ENCODE measurements at places on chromosomes 7 and 10. TPM values are rescaled to one million over a fixed set of nuclear protein-coding genes. Genes with fewer than 3 reads are reported as not detected.

The CASD1 gene
- 26.6 TPM for total RNA-seq

The IFT22 gene
- total RNA-seq = 8.2 TPM

The SOSTDC1 gene
- not detected for total RNA-seq

The GRM3 gene
- total RNA-seq = not detected

The SEMA3E gene
- total RNA-seq = not detected

The RBP3 gene
- not detected for total RNA-seq

The KCND2 gene
- total RNA-seq = not detected

The LRRC17 gene
- not detected for total RNA-seq

The ANKRD1 gene
- not detected for total RNA-seq

The IGF2BP3 gene
- total RNA-seq = 0.67 TPM

The CLDN15 gene
- 20.0 TPM for total RNA-seq

The EN2 gene
- not detected for total RNA-seq

The COL13A1 gene
- not detected for total RNA-seq

The FAM180A gene
- total RNA-seq = not detected

The ATP6V0A4 gene
- 5.5 TPM for total RNA-seq
